Cerebellum (tissue), 4 donors: ENCODE measurements at places on chromosomes 5 and 9. TPM values are rescaled to one million over a fixed set of nuclear protein-coding genes. Genes with fewer than 3 reads are reported as not detected.

DNA sequence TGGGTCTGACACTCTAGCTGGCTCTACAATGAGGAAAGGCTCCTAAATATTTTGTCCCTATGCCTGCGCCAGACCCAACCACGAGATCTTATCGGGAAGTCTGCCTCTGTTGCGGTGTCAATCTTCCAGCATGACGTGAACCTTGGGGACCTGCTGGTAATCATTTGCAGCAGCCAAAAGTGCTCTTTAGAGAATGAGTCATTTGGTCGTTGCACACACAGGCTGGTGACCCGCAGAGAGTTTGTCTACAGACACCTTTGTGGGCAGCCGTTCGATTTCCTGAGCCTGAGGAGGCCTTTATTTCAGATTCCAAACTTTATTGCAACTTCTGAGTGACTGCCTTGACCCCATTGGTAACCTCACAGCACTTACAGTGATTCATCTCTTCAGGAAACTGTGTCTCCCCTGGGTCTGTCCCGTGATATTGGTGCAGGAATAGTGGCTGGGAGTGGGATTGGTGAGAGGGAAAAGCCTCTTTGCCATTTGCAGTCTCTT lies 326.1 kb downstream of the NSG2 start:
- no peak for DNase-seq

CKMT2 gene
- 4.2 TPM for total RNA-seq

DNA sequence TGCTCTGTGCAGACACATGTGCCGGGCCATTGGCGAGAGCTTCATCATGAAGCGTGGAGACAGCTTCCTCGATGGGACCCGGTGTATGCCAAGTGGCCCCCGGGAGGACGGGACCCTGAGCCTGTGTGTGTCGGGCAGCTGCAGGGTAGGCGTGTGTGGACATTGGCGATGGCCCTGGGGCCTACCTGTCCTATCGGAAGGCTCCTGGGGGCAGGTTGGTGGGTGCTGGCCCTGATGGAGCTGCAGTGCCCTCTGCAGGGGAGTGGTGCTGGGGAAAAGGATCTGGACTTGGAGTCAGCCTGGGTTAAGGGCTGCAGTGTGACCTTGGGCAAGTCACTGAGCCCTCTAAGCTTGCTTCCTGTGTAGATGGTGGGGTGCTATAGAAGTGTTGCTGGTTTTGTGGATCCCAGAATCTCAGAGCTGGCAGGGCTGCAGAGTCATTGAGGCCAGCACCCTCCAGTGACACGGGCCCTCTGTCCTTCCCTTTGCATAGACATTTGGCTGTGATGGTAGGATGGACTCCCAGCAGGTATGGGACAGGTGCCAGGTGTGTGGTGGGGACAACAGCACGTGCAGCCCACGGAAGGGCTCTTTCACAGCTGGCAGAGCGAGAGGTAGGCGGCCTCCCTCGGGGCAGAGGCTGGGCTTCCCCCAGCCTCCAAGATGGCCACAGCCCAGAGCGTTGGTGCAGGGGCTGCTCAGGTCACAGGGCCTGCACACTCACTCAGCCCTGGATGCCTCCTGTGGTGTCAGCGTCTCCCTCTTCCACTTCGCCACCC lies 15.8 kb downstream of the ADAMTS13 start:
- DNase-seq = no peak

DNA sequence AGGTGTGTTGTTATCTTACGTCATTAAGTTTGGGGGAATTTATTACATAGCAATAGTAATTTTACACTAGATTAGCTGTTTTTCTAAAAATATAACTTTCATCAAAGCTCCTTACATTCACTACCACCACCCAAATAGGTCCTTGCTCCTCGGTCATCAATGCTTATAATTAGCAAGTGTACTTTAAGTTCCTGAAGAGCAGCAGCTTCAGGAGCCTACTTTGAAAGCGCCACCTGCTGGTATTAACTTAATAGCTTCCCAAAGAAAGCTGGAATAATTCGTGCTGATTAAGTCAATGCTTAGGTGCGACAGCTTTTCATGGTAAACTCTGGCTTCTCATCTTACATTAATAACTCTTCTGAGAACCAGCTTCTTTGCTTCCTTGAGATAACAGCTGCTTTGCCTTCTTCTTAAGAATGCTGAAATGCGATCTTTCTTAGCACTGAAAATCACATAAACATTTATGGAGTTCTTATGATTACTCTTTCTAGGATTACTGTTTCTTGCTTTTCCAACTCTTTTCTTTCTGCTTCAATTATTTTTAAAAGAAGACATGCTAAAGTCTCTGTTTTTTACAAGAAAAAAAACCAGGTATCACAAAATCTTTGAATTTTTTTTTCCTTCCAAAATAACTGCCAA lies 10.0 kb upstream of the C5 start:
- DNase-seq = peak; percentile 56

GRCh38 chr9:114099669-114100270 lies 678 bp upstream of the KIF12 start:
- peak; percentile 38 for DNase-seq

GRCh38 chr9:129406278-129407225 lies 214.3 kb downstream of the C9orf50 start:
- no peak for DNase-seq
